ENCODE measurements at places on chromosomes 5 and 9.
A peak's percentile ranks its signal among the peaks of the same experiment; 100 is the strongest.

- no peak for DNase-seq
These were observed 1056.5 kb upstream of the EDIL3 start for GRCh38 chr5:85441156-85441555.

DNA sequence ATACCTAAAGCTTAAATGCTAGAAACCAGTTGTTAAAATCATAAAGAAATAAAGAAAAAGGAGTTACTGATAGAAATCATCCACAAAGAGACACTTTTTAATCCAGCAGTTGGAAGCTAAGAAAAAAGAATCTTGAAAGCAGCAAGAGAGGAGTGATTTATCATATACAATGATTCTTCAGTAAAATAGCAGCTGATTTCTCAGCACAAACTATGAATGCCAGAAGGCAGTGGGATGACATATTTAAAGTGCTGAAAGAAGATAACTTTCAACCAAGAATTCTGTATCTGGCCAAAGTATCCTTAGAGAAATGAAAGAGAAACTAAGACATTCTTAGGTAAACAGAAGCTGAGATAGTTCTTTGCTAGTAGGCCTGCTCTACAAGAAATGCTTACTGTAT is 366.0 kb downstream of the HTR1A start:
- no peak for DNase-seq

GRCh38 chr5:61028382-61028781 is 83.4 kb downstream of the NDUFAF2 start:
- no peak for DNase-seq

- DNase-seq, result no peak
These were observed 26.9 kb upstream of the PCA3 start for GRCh38 chr9:76737154-76737902.

- no peak for DNase-seq
These were observed 9.4 kb downstream of the TSC1 start for GRCh38 chr9:132935026-132935425.

GRCh38 chr5:151772846-151773561 is 1.2 kb downstream of the G3BP1 start:
- peak; percentile 14 for DNase-seq
